A172 (cell line): ENCODE measurements at places on chromosomes 1 and 21.

DNA sequence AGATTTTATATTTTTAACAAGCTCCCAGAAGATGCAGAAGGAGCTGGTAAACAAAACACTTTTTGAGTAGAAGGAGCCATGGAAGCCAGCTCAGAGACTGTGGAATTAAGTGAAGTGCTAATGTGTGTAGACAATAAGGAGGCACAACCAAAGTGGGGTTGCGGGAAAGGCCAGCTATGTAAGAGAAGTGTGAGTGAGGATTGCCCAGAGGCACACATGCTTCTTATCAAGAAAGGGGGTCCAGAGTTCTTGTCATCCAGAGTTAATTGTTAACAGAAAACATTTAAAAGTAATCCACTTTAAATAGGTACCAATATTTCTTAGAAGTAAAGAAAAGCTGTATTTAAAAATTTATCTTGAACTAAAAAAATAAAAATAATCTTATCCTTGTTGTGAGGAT is 136.8 kb downstream of the OLFM3 start:
- no peak for DNase-seq

GRCh38 chr1:246492611-246493245 is 14.4 kb downstream of the SMYD3 start:
- peak; percentile 78 for DNase-seq

GRCh38 chr1:231217056-231217455 is 24.0 kb upstream of the GNPAT start:
- no peak for DNase-seq

DNA sequence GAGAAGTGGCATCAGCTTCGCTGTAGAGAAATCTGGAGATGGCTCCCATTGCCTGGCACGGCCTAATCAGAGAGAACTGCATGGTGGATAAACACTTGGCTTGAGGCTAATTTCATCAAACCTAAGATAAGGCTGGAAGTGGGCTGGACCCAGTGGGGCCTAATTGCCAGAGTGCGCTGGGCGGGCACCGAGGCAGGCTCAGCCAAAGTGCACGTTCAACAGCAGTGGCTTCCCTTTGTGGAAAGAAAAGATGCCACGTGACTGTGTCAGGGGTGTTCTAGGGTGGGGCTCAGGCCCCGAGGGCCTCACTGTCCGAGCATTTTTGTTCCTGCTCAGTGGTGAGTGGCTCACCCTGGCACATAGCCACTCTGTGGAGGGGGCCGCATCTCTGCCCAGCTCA is 5.8 kb downstream of the PLCH2 start:
- no peak for DNase-seq

DNA sequence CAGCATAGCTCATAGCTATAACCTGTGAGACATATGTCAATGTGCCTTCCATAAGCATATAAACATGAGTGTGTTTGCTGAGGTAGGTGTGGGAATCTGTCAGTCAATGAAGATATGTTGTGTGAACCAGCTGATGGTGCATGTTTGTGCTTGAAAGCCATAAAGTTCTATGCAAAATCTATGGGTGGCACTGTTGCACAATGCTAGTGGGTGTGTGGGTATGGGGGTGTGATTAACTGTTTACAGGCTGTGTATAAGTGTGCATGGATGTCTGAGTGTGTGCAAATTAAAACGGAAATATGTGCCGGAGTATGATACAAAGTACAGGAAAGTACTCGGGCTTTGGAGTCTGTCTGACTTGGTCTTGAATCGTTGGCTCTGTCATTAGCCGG is 1.0 kb upstream of the ATP2B4 start:
- no peak for DNase-seq

DNA sequence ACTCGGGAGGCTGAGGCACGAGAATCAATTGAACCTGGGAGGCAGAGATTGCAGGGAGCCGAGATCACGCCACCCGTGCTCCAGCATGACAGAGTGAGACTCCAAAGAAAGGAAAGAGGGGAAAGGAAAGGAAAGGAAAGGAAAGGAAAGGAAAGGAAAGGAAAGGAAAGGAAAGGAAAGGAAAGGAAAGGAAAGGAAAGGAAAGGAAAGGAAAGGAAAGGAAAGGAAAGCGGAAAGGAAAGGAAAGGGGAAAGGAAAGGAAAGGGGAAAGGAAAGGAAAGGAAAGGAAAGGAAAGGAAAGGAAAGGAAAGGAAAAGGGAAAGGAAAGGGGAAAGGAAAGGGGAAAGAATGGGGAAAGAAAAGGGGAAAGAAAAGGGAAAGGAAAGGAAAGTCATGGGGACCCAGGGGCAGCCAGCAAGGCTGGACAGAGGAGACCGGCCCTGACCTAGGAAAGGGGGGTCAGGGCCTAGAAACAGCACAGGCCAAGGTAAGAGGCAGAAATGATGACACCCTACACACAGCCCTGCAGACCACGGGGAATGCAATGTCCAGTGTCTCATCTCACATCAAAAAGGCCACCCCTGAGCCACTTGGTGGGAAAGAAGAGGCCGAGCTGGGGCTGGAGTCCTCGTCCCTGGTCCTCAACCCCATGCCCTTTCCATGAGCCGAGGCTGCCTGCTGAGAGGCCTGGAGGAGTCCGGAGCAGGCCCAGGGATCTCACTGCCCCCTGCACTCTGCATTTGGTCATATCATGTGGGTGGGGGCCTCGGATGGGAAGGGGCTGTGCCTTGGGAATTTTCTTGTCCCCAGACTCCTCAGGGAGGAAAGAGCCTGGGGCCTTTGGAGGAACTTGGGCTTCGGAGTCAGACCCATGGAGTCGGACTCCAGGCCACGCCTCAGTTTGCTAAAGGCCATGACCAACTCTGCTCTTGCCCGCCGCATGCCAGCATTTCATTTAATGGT is 18.8 kb upstream of the LAPTM5 start:
- DNase-seq, result no peak

- DNase-seq, result no peak
Observed at GRCh38 chr1:219099307-219099706, 74.4 kb upstream of the LYPLAL1 start.

GRCh38 chr1:234647245-234647644 is 37.3 kb upstream of the IRF2BP2 start:
- no peak for DNase-seq

GRCh38 chr1:151131701-151132334 is 14.6 kb downstream of the SEMA6C start:
- no peak for DNase-seq

DNA sequence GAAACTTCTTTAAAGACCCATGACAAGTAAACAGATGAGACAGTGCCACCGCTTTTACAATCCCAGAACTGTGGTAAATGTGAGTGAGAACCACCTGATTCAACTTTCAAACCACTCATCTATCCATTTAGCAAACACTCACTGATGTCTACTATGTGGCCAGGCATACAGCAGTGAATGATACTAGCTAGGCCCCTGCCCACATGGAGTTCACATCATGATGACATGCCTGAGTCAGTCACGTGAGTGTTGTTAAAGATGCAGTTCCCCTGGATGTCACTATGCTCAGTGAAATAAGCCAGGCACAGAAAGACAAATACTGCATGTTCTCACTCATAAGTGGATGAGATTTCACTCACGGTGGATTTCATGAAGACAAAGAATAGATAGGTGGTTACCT is 28.4 kb downstream of the STX6 start:
- DNase-seq, result no peak

GRCh38 chr1:232192781-232193450 is 437.0 kb downstream of the SIPA1L2 start:
- peak; percentile 9 for DNase-seq

DNA sequence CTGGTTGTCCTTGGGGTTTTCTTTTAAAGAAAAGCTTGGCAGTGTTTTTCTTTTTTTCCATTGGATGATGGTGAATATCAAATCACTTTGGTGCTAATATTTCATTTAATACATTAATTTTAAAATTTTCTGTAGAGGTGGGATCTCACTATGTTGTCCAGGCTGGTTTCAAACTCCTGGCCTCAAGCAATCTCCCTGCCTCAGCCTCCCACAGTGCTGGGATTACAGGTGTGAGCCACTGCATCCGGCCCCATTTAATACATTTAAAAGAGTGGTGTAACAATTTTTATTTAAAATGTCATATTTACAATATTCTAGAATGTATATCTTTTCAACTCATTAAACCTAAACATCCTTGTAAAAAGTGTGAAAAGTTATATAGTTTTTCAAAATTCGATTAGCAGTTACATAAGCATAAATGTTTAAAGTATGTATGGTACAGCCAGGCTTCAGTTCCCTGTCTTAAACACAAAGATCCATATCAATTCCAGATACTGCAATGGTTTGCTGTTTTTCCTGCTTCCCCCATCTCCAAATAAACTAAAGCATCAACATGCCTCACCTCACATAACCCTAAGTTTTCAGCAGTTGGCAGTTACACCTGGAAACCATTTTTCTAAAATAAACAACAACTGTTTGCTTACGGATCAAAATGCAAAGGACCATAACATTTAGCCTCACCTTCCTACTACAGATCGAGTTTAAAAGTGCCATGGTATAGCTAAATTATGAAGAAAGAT is 8.9 kb upstream of the LGALS8 start:
- DNase-seq, result no peak

DNA sequence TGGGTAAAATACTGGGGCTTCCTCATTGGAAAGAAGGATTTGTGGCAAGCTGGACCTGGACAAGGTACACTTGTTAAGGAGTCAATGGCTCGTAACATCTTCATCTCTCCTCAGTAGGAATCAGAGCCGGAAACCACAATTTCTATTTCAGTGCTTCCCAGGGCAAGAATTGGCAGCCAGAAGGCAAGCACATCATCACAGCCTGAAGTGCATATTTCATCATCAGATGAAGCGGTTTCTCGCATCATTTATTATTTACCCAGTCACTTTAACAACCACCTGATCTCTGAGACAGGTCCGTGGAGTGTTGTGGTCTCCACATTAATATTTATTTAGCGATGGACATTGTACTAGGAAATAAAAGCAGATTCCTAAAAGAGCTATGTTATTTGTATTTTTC is 55.0 kb downstream of the KCNJ15 start:
- peak; percentile 85 for DNase-seq

- DNase-seq, result no peak
Observed at GRCh38 chr1:18614069-18614735, 16.4 kb upstream of the PAX7 start.

DNA sequence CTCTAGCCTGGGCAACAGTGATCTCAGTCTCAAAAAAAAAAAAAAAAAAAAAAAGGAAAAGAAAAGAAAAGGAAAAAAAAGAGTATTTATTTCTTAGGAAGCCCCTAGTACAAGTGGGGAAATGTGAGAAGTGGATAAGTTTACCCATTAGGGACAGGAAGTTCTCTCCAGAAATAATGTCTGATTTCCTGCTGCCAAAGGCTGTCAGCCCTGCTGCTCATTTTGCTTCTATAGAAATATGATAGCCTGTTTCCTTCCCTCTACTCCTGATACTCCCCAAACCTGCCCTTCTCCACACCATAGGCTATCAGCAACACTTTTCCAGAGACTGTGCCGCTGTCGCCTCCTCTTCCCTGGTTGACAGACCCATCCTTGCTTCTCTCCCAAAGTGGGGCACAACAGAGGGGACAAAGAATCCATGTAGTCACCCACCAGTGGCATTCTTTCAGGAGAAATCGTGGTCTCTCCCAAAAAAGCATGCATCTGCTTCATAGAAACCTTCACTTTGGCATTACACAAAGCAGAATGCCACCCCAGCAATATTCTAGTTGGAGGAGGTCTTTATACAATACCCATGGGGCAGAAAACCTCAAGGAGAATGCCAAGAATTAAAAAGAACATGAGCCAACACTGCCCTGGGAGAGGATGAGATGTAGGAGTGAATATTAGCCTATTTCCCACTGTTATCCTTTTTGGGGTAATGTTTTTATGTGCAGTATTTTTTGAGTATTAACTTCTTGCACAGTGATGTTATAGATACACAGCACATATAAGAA is 166.3 kb upstream of the NR5A2 start:
- no peak for DNase-seq

GRCh38 chr1:200374569-200375295 is 35.1 kb downstream of the ZNF281 start:
- DNase-seq, result peak; percentile 57

GRCh38 chr1:200184196-200184595 is 156.7 kb downstream of the NR5A2 start:
- DNase-seq, result peak; percentile 84

DNA sequence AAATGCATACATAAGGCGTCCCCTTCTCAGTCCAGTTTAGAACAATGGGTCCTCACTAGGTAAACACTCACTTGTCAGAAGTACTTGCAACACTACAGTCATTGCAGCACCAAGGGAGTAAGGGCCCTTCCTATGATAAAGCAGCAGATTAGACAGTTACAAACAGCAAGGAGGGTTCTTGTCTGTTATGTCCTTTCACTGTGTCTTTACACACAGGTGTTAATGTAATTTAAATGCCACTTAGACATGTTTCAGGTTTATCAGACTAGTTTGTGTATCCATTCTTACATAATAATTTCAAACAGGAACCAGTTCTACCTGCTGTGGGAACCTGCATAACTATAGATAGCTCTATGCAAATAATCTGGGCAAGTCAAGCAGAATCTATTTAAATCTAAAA is 105.6 kb upstream of the USH2A start:
- no peak for DNase-seq

- no peak for DNase-seq
Observed at GRCh38 chr1:211474451-211474850, 17.5 kb downstream of the RD3 start.

- DNase-seq, result no peak
Observed at GRCh38 chr1:154813300-154813816, 56.7 kb downstream of the KCNN3 start.

GRCh38 chr1:222991908-222992307 is 151.1 kb downstream of the TLR5 start:
- no peak for DNase-seq

DNA sequence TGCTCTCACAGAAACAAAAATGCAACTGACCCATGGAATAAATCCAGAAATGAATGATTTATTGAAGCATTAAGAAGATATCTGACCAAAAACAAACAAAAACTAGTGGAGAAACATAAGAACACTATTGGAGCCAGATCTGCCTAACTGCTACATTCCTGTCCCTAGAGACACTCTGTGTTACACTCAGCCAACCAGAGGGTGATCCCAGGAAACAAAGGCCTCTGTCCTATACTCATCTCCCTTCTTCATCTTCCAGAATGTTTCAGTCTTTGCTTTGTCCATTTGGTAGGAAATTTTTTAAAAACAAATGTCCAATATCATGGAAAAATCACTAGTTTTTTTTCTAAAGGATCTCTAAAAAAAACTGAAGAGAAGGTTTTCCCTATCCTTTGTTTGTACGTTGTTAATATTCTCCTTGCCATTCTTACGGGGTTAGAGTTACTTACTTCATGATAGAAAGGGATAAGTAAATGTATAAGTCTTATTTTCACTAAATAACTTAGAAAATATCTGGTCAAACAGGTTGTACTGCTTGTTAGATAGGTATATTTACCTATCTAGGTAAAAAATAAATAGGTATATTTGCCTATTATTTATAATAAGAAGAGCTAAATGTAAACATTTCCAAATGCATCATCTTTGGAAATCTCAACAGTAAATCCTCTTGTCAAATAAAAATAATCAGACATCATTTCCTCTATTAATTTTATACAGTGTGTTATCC is 59.1 kb downstream of the NME7 start:
- no peak for DNase-seq
